ENCODE measurements at places on chromosomes 12 and 14. TPM values are rescaled to one million over a fixed set of nuclear protein-coding genes. Genes with fewer than 3 reads are reported as not detected.

The IQSEC3 gene
- not detected for total RNA-seq

The PMEL gene
- 1.7 TPM for total RNA-seq

The TRAFD1 gene
- total RNA-seq: 76.7 TPM

The JKAMP gene
- 148 TPM for total RNA-seq

The MYF5 gene
- total RNA-seq: not detected

The REC8 gene
- 2.2 TPM for total RNA-seq

The RNASE7 gene
- not detected for total RNA-seq

The EFCAB11 gene
- total RNA-seq: 1.4 TPM

The SLC7A8 gene
- total RNA-seq: 4.6 TPM

The STAB2 gene
- total RNA-seq: not detected

The MSRB3 gene
- 29.7 TPM for total RNA-seq

The CRIP2 gene
- total RNA-seq: 117 TPM

The ING4 gene
- 89.2 TPM for total RNA-seq

The GDF3 gene
- total RNA-seq: not detected

The EGLN3 gene
- total RNA-seq: 7.1 TPM

The PRPH gene
- not detected for total RNA-seq

The OR4E2 gene
- total RNA-seq: not detected

The HECTD4 gene
- 13.1 TPM for total RNA-seq

The TSPAN8 gene
- total RNA-seq: 0.13 TPM

The FLRT2 gene
- 12.1 TPM for total RNA-seq

The ADGRD1 gene
- 0.78 TPM for total RNA-seq

The FOXA1 gene
- total RNA-seq: 2.1 TPM

The PRORP gene
- total RNA-seq: 30.9 TPM

The SLC6A13 gene
- not detected for total RNA-seq

The CCDC59 gene
- total RNA-seq: 32.5 TPM

The KRT72 gene
- total RNA-seq: not detected
